ENCODE measurements at places on chromosomes 12 and 14.

DNA sequence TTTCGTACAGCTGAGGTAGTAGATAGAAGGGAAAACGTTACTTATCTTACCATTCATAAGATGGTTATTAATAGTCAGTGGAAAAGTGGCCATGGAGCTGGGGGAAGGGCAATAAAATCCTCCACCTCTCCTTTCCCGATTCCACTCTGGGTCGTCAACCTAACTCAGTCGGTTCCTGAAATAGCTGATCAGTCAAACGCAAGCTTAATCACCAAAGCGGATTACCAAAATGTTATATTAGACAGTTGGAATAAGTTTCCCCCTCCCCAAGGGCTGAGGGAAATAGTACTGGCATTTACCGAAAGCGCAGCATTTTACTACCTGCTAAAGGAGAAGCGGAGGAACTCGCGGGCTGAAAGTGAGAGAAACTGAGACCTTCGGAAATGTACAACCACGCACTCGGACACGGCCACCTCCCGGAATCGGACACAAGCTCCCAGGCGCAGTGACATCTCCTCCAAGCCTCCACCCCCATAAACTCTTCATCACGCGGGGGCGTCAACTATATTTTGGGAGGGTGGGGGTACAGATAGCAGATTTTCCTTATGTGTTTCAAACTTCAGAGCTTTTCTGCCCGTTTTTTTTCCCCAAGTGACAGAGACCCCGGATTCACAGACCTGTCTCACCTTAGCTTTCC lies 1.2 kb downstream of the PPM1H start:
- DNase-seq: no peak

- DNase-seq: no peak
Measured at GRCh38 chr12:121114806-121115205, 17.9 kb upstream of the P2RX7 start.

DNA sequence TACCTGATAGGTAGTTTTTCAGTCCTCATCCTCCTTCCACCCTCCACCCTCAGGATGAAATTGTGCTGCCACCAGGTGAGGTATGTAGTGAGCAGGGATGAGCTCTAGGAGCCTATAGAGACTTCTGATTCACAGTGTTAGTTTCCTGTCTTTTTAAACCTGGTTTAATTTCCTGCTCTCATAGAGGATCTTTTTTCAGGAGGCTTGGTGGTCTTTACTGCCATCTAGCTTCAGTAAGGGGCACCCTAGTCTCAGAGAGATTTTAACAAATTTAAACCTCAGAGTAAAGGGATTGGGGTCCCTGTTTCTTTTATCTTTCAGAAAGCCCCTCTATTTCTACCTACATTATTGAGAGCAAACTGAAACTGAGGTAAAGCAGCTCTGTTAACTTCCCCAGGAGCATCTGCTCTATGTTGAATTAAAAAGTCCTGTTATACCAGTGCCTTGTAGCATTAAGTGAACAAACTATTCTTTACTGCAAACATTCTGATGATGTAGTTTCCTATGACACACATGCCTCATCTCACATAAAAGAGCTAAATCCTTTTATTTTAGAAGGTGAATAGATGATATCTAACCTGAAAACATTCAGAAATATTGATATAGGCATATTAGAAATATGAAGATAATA lies 172.2 kb upstream of the DDHD1 start:
- DNase-seq: no peak

DNA sequence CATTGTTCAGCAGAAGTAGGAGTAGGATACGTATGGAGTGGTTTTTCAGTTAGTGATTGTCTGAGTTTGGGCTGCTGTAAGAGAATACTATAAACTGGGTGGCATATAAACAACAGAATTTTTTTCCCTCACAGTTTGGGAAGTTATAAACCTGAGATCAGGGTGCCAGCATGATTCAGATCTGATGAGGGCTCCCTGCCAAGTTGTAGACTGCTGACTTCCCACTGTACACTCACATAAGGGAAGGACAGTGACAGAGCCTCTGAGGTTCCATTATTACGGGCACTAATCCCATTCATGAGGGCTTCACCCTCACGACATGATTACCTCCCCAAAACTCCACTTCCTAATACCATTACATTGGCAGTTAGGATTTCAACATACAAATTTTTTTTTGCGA lies 50.7 kb downstream of the ACSM4 start:
- DNase-seq: no peak

- no peak for DNase-seq
Measured at GRCh38 chr14:75566752-75567151, 11.7 kb upstream of the FLVCR2 start.

GRCh38 chr12:5506821-5507231 lies 74.9 kb downstream of the NTF3 start:
- DNase-seq: no peak

GRCh38 chr12:89529738-89530137 lies 3.9 kb upstream of the POC1B start:
- DNase-seq: no peak

- no peak for DNase-seq
Measured at GRCh38 chr14:31027847-31028246, 1.7 kb upstream of the STRN3 start.

DNA sequence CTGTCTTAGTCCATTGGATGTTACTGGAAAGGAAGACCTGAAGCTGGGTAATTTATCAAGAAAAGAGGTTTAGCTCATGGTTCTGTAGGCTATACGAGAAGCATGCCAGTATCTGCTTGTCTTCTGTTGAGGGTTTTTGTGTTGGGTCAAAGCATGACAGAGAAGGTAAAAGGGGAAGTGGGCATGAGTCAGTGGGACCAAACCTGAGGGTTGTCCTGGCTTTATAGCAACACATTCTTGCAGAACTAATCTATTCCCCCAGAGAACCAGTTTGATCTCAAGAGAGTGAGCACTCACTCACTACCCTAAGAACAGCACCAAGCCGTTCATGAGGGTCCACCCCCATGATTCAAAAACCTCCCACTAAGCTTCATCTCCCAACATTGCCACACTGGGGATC lies 19.0 kb upstream of the KRAS start:
- DNase-seq: no peak

Data from activated T-cell treated with anti-CD3 and anti-CD28 coated beads, Interleukin-2, amount 50 U/mL, for 72 hours (primary cell).